ENCODE measurements at places on chromosomes 5 and 9.

GRCh38 chr5:141878186-141878710 lies at the start of gene PCDH1:
PCDH1 (minus strand) TSS chr5:141878410; CDS start chr5:141878262, 148 bp downstream.
- DNase-seq = no peak

GRCh38 chr9:479304-479970 lies 264.8 kb downstream of the DOCK8 start:
- DNase-seq = no peak

DNA sequence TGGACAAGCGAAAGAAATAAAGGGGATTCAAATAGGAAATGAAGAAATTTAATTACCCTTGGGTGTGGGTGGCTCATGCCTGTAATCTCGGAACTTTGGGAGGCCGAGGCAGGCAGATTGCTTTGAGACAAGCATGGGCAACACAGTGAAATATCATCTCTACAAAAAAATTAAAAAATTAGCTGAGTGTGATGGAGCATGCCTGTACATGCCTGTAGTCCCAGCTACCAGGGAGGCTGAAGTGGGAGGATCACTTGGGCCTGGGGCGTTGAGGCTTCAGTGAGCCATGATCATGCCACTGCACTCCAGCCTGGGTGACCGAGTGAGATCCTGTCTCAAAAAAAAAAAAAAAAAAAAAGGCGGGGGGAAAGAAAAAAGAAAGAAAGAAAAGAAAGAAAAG lies 4.0 kb upstream of the RCL1 start:
- DNase-seq = no peak

GRCh38 chr9:122382901-122383850 lies 12.4 kb downstream of the PTGS1 start:
- DNase-seq = no peak

DNA sequence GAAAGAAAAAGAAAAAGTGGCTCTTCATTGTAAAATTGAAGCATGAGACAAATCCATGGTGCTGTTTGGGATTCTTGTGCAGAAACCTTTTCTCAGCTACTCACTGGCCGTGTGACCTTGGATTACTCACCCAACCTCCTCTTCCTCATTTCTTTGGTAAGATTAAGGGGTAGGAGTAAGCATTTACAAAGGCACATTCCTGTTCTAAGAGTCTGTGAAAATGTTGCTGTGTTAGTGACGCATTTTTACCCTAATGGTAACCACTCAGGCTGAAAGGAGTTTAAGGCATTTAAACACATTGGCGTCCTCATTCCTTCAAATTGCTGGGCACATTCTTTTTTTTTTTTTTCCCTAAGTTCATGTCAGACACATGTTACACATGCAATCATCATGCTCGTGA lies 4.3 kb downstream of the RAI14 start:
- DNase-seq = no peak

GRCh38 chr9:135865531-135865930 lies 41.8 kb downstream of the CAMSAP1 start:
- no peak for DNase-seq

GRCh38 chr9:123527981-123528380 lies 172.0 kb downstream of the CRB2 start:
- no peak for DNase-seq

DNA sequence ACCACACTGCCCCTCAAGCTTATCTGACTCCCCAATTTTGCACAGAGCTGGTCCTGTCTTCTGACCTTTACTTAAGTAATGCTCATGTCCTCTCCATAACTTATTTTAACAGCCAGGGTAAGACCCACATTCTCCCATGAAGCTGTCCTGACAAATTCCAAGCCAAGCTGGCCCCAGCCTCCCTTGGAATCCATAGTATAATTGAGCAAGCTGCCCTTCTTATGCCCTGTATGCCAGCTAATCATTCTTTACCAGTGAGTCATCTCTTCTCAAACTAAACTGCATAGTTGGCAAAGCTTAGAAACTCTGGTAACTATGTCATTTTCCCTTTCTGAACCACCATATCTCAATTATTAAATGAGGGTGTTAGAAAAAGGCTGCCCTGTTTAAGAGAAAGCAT lies 92.4 kb downstream of the NFIB start:
- DNase-seq = no peak

GRCh38 chr5:122283592-122283991 lies 28.4 kb upstream of the SNCAIP start:
- DNase-seq = no peak

DNA sequence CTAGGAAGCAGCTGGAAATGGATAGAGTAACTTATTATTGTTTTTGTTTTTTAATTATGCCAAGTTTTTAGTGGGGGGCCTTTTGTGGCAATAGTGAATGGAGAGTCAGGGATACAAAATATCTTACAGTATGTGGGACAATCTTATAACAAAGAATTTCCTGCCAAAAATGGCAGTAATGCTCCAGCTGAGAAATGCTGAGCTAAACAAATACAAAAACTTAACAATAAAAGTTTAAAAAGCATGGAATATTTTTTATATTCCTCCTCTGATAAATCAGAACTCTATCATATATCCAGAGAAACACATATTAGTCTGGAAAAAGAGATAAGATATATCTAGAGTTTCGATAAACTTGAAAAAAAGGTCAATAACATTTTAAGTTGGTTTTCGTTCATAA lies 110.6 kb downstream of the TMEM161B start:
- DNase-seq = no peak

DNA sequence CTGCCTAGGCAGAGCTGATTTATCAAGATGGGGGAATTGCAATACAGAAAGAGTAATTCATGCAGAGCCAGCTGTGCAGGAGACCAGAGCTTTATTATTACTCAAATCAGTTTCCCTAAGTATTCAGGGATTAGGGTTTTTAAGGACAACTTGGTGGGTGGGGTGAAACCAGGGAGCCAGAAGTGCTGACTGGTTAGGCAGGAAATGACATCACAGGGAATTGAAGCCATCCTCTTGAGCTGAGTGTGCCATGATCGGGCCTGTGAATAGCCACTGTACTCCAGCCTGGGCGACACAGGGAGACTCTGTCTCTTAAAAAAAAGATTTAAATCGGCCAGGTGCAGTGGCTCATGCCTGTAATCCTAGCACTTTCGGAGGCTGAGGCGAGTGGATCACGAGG lies 45.3 kb upstream of the CDK5RAP2 start:
- no peak for DNase-seq

All from NCI-H526 (cell line).